ENCODE measurements at places on chromosomes 13 and 19. TPM values are rescaled to one million over a fixed set of nuclear protein-coding genes. Genes with fewer than 3 reads are reported as not detected.
A peak's percentile ranks its signal among the peaks of the same experiment; 100 is the strongest.

UTP14C gene
- total RNA-seq: 17.2 TPM

GPR12 gene
- not detected for total RNA-seq

DNA sequence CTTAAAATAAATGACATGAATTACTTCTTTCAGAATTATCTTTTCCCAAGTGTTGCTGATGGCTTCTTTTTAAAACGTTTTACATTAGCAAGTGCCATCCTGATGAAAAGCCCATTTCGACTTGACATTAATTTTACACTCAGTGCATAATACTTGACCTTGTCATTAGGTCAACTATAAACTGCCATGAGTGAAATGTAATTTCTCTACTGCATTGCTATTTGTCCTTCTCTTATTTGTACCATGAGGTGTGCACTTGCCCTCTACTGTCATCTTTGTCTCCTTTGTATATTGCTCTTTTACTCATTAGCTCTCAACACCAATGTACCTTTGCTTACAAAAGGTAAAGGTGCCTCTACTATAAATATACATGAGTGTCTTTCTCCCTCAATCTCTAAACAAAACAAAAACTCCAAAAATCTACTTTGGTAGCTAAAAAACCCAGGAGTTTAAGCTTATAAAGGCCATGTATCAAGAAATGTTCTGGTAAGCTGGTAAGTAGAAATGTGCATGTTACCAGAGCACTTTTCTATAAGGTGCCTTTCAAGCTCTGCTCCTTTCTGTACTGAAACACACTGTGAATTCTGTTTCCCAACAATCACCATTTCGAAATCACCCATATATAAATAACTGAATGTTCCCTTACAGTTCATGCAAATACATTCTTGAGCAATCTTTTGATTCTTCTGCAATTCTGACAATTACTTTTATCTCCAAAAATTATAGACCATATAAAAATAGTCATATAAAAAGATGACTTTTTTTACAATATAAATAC, 351.4 kb downstream of the SLITRK5 start:
- H3K27ac ChIP-seq: no peak overlapping the region
- H3K4me1 ChIP-seq: no peaks in the 10 kb centered on the region
- H3K4me3 ChIP-seq: no peak overlapping the region

DNA sequence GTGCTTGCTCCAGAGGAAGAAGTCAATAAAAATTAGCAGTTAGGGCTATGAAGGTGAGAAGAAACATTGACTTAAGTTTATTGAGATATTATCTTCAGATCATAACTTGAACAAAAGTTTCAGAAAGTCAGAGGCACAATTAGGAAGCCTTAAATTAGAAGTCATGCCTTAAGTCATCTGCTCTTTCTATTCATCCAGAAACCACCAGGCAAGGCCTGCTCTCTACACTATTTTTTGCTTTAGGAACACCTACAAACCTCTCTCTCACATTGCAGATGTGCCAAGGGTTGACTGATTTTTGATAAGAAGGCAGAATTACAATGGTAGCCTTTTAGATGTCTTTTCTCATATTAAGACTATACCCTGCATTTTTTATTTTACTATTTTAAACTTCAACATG, 268.7 kb downstream of the SPRY2 start:
- H3K27ac ChIP-seq: no peak overlapping the region
- no peaks in the 10 kb centered on the region for H3K4me1 ChIP-seq
- H3K4me3 ChIP-seq: no peak overlapping the region
- H3K36me3 ChIP-seq: no peaks in the 10 kb centered on the region
- H3K27me3 ChIP-seq: no peaks in the 10 kb centered on the region
- no peak for DNase-seq

GRCh38 chr13:73656863-73657262, 477.3 kb downstream of the KLF12 start:
- no peak for DNase-seq
- H3K27ac ChIP-seq: no peak overlapping the region
- H3K36me3 ChIP-seq: no peaks in the 10 kb centered on the region
- no peaks in the 10 kb centered on the region for H3K4me1 ChIP-seq
- no peaks in the 10 kb centered on the region for H3K27me3 ChIP-seq

DNA sequence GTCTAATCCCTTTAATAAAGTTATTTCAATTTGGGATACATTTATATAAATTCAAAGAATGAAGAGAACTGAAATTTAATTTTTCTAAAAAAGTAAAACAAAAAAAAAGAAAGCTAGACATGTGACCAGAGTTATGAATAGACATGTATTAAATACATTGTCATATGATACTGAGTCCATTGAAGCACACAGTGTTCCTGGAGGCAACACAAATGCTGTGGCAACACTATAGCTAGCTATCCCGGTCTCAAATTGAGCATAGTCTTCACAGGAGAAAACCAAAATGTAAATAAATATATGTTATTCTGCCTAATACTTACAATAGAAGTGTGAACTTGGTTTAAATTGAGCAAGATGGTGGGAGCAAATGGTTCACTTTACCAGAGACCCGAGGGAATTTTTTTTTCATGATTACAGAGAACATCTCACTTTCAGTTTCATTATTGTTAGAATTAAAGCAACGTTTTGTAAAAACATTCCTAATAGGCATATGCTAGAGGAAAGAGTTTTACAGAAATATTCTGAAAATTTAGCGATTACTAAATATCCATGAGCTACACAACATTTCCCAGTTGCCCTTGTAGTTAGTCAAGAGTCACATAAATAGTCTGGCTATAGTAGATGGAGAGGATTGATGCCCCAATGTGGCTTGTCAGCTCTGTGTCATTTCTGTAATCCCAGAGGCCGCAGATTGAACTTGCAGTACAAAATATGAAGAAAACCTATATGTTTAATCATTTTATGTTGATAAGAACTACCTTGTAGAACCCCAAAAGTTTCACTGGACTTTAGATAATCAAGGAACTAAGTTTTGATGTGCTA, 775.7 kb upstream of the SPRY2 start:
- no peaks in the 10 kb centered on the region for H3K36me3 ChIP-seq
- H3K27ac ChIP-seq: no peak overlapping the region
- no peak for DNase-seq
- H3K27me3 ChIP-seq: no peaks in the 10 kb centered on the region
- no peak overlapping the region for H3K4me3 ChIP-seq

DNA sequence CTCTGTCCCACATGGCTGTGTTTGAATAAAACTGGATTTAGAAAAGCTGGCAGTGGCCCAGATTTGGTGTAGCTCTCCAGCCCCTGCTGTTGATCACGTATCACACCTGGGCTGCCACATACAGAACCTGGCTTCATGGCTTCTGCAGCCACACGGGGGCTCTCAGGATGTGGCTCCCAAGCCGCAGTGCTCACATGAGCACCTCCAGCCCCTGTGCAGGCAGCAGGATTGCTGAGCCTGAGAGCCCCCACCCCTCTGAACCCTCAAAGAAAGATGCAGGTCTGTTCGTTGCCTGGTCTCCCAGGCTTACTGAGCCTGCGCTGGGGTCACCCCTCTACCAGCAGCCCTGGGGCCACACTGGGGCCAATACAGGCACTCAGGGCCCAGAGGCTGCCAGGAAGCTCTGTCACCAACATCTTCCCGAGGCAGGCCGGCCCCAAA, 2.7 kb downstream of the PLEKHF1 start:
- peak; percentile 89 for DNase-seq
- H3K4me3 ChIP-seq: no peak overlapping the region
- H3K27me3 ChIP-seq: no peaks in the 10 kb centered on the region
- no peaks in the 10 kb centered on the region for H3K36me3 ChIP-seq
- H3K4me1 ChIP-seq: no peaks in the 10 kb centered on the region
- H3K27ac ChIP-seq: peak overlapping the region; percentile 76

DNA sequence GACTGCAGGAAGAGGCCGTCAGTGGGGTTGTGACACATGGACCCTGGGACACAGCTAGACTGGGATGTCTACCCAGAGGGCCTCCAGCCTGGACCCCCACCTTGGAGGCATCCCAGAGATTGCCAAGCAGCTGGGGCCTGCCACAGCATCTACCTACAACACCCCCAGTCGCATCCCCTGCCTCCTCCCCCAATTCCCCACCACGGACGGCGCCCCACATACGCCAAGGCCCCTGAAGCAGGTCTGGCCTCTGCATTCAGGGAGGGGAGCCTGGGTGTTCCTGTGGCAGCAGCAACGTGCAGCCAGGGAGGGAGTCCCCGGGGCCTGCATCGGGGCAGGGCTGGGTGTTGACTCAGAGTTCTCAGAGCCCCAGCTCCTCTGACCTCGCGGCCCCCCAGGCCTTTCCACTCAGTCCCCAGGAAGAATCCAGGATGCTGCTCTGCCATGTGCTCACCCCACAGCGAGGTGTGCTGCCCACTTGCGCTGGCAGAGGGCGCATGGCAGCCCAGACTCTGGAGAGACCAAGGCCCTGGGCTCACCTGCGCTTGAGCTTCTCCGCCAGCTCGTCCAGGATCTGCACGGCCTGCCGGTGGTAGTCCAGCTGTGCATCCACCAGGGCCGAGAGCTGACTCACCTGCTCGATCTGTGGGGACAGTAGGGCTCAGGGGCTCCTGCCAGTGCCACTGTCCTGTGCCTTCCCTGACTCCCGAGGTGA, 19.6 kb downstream of the MPND start:
- peaks cover 86% of the 10 kb centered on the region for H3K36me3 ChIP-seq
- no peak overlapping the region for H3K27ac ChIP-seq
- peaks cover under 1% of the 10 kb centered on the region for H3K4me1 ChIP-seq
- H3K4me3 ChIP-seq: no peak overlapping the region
- no peaks in the 10 kb centered on the region for H3K27me3 ChIP-seq
- no peak for DNase-seq

- no peaks in the 10 kb centered on the region for H3K4me1 ChIP-seq
- H3K27ac ChIP-seq: no peak overlapping the region
- H3K27me3 ChIP-seq: no peaks in the 10 kb centered on the region
- H3K4me3 ChIP-seq: no peak overlapping the region
These were observed 24.2 kb downstream of the ELAVL1 start for GRCh38 chr19:7981199-7981598.

Data from Peyer's patch (tissue), 4 donors.